ENCODE measurements at places on chromosomes 16 and 17.

DNA sequence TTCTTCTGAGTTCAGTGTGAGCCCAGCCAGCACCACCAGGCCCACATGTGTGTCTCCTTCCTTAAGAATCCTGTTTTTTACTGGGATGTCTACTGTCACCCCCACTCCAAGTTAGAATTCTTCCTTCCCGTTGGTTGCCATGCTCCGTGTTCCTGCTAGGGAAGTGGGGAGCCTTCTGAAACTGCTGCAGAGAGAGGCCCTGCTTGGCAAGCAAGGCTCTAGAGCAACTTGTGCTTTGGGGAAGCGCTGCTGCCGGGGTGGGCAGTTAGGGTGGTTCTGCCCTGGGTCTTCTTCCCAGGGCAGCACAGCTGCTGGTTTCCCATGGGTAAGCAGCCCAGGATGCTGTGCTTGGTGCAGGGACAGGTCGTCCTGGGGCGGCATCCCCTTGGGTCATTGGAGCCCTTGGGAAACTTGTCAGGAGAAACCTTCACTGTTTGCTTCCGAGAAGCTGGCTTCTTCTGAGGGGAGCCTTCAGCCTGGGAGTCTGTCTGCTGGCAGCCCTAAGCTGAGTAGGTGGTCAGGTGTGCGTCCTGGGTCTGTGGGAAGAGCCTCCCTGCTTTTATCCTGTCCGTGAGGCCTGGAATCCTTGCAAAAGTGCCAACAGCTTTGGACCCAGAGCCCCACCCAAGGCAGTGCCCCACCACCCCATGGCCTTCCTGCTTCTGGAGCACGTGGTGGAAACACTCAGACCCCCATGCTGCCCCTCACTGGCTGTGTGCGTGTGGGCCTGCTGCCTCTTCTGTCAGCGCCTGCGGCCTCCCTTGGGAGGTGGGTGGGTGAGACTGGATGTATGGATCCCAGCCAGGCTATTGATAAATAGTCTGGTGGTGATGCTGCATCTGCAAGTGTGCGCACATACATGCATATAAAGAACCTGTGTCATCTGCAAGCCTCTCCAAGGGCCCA, 71.8 kb downstream of the PLD6 start:
- no peak for DNase-seq

DNA sequence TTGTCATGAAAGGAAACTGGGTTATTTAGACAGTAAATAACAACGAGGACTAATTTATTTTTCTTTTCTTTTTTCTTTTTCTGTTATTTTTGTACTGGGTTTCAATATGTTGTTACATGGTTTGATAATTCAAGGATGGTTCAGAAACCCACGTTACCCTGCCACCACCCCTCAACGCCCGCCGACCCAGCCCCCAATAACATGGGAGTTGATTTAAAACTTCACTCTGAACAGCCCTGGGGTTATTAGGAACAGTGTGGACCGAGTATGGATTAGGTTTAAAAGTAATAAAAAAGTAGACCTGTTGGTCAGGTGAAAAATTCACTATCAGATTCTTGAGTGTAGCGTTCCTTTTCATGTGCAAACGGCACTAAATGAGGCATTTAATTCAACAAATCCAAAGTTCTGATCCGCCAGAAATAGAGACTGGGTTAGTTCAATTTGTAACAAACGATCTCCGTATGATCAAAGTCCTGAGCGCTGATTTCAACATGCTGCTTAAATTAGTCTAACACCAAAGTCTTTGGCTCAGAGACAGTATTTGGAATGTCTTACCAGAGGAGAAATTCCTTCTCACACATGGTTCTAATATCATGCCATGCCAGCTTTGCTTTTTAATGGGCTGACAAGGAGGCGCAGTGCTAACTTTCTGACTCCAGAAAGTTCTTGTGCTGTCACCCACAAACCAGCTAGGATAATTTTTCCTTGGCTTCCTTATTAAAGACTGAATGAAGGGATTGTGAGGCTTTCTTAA, 173.1 kb upstream of the IRX3 start:
- no peak for DNase-seq

DNA sequence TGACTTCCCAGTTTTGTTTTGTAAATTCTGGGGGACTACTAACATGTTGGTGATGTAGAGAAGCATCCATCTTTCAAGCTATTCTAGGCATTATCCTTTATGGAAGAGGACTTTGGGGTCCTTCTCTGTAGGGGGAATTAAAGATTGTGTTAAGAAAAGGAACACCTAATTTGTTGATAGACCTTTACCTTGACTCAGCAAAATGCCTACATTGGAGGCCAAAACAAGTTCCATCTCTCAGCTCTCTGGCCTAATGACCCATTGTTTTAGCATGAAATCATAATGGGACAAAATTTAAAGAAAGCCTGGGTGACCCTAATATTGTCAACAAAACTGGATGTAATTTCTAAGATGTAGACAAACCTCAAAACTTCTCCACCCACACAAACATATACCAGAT, 465.3 kb upstream of the SOX9 start:
- DNase-seq = no peak

- DNase-seq = no peak
Measured at GRCh38 chr17:73754886-73755400, 110.7 kb upstream of the SDK2 start.

DNA sequence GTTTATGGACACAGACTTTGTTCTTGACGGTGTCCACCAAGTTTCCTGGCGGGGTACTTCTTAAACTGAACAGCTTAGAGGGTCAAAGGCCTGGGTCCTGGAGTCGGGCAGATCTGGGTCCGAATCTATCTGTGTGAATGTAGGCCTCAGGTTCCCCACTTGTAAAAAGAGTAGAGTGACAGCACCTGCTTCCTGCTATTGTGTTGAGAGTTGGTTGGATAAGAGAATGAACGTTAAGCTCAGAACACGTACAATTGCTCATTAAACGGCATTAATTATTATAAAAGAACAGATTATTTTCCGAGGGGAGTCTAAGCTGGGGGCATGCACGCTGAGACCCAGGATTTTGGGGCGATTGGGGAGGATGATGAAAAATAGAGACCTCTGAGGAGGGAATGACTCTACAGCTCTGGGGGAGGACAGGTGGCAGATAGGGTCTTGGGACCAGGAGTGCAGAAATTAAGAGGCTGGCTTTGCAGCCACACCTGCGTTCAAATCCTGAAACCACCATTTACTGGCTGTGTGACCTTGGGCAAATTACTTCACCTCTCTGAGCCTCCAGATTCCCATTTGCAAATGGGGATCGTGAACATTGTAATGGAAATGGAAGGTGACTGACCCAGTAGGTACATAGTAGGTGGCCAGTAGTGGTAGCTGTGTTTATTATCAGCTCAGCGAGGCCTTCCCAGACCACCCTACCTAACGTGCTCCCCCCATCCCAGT, 862 bp downstream of the CLEC16A start:
- no peak for DNase-seq

DNA sequence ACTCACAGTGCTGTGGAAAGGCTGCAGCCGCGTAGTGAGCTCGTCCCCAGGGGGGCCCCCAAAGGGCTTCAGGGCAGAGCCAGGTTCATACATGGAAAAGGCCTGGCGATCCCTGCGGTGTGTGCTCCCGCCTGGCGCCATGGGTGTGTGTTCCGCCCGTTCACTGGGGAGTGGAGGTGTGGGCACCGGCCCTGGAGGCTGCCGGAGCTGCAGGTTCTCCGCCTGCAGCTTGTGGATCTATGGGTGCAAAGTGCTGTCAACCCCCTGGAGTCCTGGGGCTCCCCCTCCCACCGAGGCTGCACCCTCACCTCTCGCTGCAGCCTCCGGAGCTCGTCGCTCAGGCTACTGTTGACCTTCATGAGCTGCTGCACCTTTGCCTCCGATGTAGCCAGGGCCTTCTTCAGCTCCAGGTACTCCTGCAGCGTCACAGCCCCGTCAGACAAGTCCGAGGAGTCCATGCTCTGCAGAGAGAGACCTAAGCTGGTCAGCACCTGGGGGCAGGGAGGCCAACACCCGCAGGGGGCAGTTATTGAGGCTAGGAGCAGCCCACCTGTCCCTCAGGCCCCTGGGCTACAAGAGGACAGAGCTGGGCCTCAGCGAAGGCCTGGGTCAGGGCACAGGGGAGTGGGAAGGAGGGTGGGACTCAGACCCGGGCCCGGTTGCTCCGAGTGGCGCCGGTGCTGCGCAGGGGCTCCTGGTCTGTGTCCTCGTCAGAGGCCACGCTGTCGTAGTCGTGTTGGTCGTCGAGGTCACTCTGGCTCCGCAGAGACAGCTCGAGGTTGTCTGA, 7.9 kb downstream of the TP53I13 start:
- no peak for DNase-seq

- no peak for DNase-seq
Measured at GRCh38 chr17:63505341-63505740, 17.8 kb upstream of the KCNH6 start.
